ENCODE measurements at places on chromosomes 6 and 20. TPM values are rescaled to one million over a fixed set of nuclear protein-coding genes. Genes with fewer than 3 reads are reported as not detected.

Gene SS18L1
- 26.1 TPM for polyA plus RNA-seq

Gene CRYBG1
- 32.4 TPM for polyA plus RNA-seq

Gene ANKRD6
- polyA plus RNA-seq, result 36.5 TPM

Gene ADISSP
- 18.9 TPM for polyA plus RNA-seq

- no peak for DNase-seq
Measured at GRCh38 chr6:148854096-148854495, 107.3 kb downstream of the UST start.

DNA sequence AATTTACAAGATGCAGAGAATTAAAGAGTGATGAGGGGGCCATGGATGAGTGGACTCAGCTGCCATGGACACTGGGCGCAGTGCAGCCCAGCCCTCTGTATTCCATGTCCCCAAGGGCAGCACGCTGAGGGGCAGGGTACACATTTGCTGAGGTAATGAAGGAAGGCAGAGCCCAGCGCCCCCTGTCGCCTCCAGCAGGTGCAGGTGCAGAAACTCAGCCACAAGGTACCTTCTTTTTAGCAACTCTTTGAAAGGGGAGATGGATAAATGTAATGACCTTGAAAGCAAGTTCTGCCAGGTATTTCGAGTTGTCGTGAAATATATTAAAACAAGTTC is 7.1 kb downstream of the CD93 start:
- no peak for DNase-seq

DNA sequence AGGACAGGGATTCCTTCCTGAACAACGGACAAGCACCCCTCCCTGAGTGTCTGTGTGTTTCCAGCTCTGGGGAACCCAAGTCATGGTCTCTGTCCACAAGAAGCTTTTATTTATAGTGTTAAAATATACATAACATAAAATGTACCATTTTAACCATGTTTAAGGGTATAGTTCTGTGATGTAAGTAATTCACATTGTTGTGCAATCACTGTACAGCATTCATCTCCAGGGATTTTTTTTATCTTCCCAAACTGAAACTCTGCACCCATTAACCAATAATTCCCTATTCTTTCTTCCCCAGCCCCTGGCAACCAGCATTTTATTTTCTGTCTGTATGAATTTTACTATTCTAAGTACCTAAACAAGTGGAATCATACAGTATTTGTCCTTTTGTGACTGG is 84.2 kb downstream of the FOXF2 start:
- DNase-seq, result no peak

GRCh38 chr6:166784691-166785090 is 157.6 kb upstream of the RPS6KA2 start:
- no peak for DNase-seq

DNA sequence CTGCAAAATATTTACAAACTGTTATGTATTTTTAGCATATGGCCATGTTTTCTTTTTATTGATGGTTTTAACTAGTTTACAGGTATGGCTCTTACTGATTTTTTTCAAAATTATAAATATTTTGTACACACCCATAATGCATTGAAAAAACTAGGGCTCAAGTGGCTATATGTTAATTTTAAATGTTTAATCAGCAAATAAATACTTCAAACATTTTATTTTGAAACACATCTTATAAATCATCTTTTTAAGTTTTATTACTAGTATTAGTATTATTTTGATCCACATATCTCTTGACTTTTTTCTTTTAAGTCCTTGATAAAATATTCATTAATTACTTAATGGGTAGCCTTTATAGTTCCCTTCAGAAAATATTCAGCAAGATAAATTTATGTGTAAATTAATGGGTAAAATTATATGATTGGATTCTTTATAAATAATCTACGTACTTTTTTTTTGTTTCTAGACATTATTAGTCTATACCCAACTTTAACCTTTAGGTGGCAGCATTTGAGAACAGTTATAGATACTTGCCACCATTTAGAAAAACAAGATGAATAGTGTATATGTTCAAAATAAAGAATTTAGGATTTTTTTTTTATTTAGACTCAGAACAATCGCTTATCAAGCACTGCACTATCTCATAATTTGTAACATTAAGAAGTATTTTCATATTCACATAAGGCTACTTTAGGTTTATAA is 241.9 kb downstream of the ADGRB3 start:
- DNase-seq, result peak; percentile 11

DNA sequence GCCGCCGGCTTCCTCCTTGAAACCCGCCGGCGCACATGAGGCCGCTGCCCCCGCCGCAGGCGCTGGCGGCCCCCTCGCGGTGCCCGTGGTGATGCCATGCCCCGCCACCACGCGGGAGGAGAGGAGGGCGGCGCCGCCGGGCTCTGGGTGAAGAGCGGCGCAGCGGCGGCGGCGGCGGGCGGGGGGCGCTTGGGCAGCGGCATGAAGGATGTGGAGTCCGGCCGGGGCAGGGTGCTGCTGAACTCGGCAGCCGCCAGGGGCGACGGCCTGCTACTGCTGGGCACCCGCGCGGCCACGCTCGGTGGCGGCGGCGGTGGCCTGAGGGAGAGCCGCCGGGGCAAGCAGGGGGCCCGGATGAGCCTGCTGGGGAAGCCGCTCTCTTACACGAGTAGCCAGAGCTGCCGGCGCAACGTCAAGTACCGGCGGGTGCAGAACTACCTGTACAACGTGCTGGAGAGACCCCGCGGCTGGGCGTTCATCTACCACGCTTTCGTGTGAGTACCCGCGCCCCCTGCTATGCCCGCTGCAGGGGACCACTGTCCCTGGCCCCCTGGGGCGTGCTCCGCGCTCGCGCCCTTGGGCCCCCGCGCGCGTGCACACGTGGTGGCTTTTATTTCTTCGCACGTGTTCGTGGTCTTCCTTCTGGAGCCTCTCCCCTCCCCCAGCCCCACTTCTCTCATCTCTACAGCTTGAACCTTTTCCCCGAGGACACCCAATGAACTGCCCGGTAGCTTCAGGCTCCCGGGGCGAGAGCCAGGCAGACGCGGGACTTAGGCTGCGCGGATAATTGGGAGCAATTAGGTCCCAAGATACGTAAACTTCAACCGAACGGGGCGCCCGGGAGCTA is 453 bp downstream of the KCNQ5 start:
- no peak for DNase-seq

DNA sequence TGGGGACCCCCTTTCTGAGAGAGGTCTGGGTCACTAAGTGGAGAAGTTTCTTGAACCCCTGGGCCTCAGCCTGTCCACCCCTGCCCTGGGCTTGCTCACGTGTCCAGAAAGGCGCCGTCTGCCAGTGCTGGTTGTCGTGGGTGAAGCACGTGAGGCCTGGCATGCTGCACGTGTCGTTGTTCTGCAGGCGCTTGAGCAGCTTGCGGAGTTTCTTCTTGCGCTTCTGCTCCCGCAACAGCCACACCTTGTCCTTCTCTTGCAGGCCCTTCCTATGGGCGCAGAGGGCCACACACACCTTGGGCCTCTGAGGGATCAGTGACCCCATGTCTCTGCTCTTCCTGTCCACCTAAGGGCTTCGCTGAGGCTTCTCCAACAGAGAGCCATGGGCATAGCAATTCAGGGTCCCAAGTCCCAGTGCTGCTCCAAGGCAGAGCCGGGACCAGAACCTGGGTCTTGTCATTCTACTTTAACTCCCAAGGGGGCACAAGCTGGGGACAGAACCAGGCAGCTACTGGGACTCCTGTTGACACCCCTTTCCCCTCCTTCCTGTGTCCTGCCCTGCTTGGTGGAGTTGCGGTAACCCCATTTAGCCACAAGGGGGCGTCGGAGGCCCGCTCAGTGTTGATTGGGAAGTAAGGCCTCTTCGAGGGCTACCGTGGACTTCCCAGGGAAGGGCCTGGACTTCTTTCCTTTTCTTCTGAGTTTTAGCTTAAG is 121.8 kb downstream of the SULF2 start:
- peak; percentile 78 for DNase-seq

GRCh38 chr6:117615750-117616390 is 13.6 kb upstream of the GOPC start:
- DNase-seq, result no peak

DNA sequence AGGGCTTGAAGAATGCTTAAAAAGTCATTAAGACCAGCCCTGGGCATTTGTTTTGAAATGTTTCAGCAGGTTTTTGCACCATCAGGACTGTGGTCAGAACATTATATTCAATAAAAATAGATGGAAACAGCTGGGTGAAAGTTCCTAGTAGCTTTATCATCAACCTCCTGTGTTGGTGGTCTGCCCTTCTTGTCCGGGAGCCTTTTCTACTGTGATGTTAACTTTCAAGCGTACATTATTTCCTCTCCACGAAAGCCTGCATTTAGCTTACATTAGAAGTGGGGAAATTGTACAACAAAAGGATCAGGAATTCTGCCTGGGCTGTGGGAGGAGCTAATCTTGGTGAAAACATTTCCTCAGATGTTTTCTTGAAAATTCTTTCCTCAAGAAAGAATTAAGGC is 71.1 kb downstream of the LAMA4 start:
- DNase-seq, result no peak

DNA sequence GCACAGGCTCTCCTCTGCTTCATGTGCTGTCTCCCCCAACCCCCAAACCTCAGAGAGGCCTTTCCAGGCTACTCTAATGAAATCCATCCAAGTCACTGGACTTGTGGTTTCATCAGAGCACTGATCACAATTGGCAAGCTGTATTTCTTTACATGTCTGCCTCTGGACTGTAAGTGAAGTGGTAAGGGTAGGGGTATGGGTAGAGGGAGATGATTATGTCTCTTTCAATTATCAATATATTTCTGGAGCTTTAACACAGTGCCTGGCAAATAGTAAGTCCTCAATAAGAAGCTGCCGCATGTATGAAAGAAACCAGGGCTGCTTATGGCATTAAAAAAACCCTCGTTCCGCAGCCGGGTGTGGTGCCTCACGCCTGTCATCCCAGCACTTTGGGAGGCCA is 5.4 kb downstream of the TRERF1 start:
- DNase-seq, result no peak

- no peak for DNase-seq
Measured at GRCh38 chr6:134774201-134774638, 175.7 kb downstream of the ALDH8A1 start.

GRCh38 chr6:142474531-142475289 is 172.9 kb downstream of the ADGRG6 start:
- DNase-seq, result peak; percentile 55

DNA sequence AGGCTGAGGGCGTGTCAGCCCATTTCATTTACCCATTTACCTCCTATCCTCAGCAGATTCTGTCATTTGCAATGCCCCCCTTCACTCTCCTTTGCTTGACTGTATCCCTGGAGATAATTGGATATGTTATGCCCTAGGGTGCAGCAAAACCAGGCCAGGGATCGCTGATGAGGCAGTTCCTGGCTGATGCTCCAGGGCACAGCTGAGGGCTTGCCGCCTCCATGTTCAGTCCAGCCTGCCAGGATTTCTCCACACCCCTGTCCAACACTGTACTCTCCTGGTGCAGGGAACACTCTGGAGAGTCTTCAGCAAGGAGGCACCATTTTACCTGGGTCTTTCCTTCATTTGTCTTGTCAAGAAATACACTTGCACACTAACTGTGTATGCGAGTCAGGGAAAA is 532.1 kb upstream of the CHD6 start:
- no peak for DNase-seq

DNA sequence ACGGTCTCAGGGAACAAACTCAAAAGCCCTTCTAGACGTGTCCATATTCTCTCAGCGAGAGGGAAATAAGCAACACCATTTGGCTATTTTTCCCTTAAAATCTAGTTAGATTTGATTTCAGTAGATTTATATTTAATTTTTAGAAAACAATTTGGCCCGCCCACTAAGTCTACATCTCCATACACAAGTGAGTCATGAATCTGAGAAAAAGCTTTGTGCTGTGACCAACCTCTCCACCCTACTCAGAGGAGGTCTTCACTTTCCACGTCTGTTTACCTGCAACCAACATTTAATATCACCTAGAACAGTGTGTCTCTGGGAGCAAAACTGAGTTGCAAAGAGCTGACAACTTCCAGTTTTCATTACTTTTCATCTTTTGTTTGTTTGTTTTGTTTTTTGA is 48.6 kb downstream of the HAO1 start:
- no peak for DNase-seq

GRCh38 chr20:2747676-2748235 is 52.7 kb downstream of the CPXM1 start:
- DNase-seq, result no peak

GRCh38 chr20:40278673-40279072 is 410.4 kb downstream of the MAFB start:
- DNase-seq, result no peak

- DNase-seq, result no peak
Measured at GRCh38 chr6:67952948-67953347, 682.1 kb upstream of the ADGRB3 start.

- no peak for DNase-seq
Measured at GRCh38 chr20:1434571-1435336, 31.9 kb downstream of the NSFL1C start.

GRCh38 chr20:61026731-61027130 is 225.3 kb upstream of the CDH4 start:
- DNase-seq, result no peak

Data from left kidney (tissue), 8 donors.